ENCODE measurements at places on chromosomes 4 and X.

- no peak for DNase-seq
Measured at GRCh38 chr4:153170407-153170806, 33.8 kb upstream of the TRIM2 start.

DNA sequence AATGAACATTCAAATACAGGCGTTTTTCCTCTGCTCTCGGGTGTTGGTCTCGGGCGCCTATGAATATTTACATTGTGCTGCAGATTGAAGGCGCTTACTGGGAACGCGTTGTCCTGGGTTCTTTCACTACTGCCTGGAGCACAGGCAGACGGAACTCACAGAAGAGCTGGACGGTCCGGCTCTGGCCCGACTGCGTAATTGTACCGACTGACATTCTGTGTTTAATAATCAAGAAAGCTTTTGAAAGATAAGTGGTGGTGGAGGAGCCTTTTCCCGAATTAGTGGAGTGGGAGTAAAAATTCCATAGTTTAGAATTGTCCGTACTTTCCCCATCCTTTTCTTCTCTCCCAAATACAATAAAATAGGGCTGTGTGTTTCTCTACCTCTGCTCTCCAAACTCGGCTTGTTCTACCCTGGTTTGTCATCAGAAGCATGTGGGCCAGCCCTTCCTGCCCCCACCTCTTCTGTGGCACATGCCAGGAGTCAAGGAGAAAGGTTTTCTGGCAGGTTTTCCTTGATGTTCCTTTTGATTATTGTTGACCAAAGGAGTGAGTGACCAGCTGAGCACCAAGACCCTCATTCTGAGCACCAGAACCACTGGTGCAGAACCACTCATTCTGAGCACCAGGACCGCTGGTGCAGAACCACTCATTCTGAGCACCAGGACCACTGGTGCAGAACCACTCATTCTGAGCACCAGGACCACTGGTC lies 2.3 kb downstream of the FHDC1 start:
- no peak for DNase-seq

DNA sequence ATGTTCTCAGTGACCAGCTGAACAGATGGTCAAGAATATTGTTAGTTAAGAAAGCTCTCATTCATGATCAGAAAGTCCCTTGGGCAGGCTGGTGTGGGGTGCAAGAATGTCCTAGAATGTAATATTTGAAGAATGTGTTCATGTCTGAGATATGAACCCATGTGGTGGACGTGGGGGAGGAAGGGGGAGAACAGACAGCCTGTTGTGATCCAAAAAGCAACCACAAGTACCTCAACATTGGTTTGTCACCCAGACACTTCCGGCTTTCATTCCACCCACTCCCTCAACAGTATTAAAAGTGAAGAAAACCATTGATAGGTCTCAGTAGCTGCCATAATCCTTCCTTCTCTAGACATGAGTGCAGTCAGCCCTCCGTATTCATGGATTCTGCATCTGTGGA lies 82.2 kb downstream of the MAML3 start:
- DNase-seq = peak; percentile 24

DNA sequence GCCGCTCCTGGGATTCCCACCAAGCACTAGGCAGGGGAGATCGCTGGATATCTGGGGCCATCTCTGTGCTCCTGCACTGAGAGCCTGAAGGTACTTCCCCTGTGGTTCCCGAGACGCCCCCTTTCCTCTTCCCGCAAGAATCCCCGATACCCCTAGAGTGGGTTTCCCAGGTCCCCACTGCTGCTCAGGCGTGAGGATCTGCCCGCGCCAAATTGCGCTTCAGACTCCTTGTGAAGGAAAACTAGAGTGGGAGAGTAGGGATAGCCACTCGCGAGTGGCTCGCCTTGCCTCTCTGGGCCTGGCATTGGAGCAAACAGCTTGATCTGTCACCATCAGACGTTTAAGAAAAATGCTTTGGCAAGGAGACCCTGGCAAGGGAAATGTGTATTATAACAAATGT lies 1.5 kb downstream of the IL1RAPL2 start:
- DNase-seq = no peak

DNA sequence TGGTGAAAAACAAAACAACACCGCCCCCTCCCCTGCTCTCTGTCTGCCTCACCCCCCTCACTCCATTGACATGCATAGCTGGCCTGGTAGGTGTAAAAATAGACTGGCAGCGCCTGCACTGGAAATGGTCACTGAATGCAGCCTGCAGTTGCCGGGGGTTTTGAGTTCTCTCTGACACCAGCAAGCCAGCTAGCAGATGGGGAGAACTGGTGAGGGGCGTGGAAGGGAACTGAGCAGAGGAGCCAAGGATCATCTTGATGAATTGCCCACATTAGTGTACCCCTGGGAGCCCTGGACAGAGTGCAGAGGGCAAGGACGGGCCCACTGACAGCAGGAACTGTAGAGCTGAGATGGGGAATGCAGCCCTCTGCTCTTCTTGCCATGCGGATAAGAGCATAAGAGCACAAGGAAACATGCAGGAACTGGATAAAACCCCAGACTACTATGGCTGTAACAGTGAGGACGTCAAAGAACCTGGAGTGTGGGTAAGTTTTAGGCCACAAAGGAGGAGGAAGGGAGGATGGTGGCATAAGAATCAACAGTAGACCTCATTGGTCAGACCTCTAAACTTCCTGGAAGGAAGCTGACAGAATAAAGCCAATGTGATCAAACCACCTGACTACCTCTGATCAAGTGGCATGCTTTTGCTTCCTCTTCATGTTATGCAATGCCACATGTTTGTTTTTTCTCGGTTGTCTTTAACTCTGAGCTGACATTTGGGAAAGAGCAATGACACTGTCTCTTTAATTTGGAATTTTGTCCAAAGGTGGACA lies 96.3 kb downstream of the ANK2 start:
- DNase-seq = no peak

- peak; percentile 12 for DNase-seq
Measured at GRCh38 chr4:87353592-87353991, 30.9 kb upstream of the HSD17B13 start.

DNA sequence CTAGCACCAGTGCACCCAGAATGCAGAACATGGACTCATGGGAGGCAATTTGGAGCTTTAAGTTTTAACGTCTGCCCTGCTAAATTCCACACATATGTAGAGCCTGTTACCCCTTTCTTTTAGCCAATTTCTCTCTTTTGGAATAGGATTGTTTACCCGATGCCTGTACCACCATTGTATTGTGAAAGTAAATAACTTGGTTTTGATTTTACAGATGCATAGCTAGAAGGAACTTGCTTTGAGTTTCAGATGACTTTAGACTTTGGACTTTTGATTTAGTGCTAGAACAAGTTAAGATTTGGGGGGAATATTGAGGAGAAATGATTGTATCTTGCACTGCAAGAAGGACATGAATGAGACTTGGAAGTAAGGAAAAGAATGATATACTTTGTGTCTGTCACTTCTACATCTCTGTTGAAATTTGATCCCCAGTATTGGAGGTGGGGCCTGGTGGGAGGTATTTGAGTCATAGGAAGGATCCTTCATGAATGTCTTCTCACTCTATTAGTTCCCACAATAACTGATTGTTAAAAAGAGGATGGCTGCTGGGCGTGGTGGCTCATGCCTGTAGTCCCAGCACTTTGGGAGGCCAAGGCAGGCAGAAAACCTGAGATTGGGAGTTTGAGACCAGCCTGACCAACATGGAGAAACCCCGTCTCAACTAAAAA lies 794.8 kb upstream of the LCORL start:
- DNase-seq = no peak

- DNase-seq = no peak
Measured at GRCh38 chr4:120007191-120007871, 59.3 kb downstream of the MAD2L1 start.

DNA sequence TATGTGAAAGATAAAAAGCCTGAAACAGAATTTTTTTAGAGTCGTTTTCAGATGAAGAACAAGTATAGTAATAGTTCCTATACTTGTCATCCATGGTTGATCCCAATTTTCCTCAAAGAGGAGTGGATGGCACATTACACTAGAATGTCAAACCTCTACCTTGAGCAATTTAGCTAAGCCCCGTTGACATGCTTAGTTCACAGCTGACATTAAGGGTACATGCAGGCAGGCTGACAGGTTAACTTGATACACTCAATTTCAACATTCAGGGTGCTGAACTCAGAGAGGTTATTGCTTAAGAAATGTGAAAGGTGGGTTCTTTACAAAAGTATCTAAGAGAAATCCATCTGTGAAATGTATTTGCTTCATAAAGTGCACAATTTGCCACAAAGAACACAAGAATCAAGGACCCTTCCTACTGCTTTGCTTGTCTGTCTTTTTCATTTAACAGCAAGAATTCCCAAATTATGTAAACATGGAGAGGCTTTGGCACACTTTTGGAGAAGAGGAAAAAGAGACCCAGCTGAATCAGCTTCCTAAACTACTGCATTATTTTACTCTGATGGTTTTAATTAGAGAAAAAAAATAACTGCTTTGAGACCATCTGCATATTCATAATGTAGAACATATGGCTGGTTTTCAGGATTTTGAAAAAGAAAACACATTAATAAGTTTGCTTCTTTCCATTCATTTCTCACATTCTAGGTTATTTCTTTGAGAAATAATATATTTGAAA lies 122.5 kb upstream of the DDIT4L start:
- DNase-seq = no peak

DNA sequence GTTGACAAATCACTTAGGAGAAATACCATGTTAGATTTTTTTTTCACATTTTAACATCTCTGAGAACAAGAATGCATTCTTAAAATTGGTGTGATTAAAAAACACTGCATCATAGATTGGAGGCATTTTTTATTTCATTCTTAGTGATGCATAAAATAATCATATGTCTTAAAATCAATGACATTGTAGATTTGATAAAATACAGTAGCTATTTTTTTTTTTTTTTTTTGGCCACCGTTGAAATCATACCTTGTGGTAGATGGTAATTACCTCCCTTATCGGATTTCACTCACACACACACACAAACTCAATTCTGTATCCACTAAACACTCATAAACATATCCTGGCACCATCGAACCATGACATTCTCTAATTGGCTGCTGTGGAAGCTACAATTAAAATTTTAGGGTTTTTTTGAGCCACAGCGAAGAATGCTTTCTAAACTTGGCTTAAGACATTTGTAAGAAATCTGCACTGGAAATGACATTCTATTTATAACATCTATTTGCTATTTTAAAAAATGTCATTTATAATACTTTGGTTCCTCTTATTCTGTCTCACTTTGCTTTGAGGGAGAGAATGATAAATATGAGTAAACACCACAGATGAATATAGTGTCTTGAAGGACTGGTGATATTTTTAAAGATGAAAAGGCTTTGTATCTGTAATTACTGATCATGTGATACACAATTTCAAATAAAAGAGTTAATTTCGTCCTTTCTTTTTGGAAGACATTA lies 60.1 kb downstream of the CCSER1 start:
- no peak for DNase-seq

- no peak for DNase-seq
Measured at GRCh38 chrX:25726539-25726938, 411.6 kb upstream of the MAGEB18 start.

GRCh38 chr4:67091673-67092072 lies 453.6 kb downstream of the CENPC start:
- no peak for DNase-seq
